ENCODE measurements at places on chromosomes 2 and 18. TPM values are rescaled to one million over a fixed set of nuclear protein-coding genes. Genes with fewer than 3 reads are reported as not detected.

DNA sequence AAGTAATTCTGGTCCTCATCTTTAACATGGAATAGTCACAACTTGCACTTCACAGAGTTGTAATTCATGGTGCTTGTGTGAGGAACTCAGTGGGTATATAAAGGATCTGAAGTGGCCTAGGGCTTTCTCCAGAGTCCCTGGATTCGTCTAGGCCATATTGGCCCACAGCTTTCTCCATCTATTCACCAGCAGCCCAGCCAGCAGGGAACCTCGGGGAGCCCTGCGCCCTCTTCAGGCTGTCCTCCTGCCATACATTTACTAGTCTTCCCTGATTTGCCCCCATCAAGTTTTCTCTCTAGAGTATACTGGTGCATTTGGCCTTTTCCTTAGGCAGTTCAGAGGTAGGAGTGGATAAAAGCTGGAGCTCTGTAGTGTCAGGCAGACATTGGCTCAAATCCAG lies 278.3 kb downstream of the MYCN start:
- no peak overlapping the region for H3K27ac ChIP-seq
- no peaks in the 10 kb centered on the region for H3K4me1 ChIP-seq
- H3K36me3 ChIP-seq = no peaks in the 10 kb centered on the region
- no peak overlapping the region for H3K4me3 ChIP-seq
- no peaks in the 10 kb centered on the region for H3K27me3 ChIP-seq

GRCh38 chr2:211864328-211864727 lies 674.3 kb downstream of the ERBB4 start:
- DNase-seq = no peak
- no peak overlapping the region for H3K27ac ChIP-seq
- H3K4me1 ChIP-seq = no peaks in the 10 kb centered on the region
- no peaks in the 10 kb centered on the region for H3K36me3 ChIP-seq
- no peak overlapping the region for H3K4me3 ChIP-seq

- no peak overlapping the region for H3K27ac ChIP-seq
- H3K4me3 ChIP-seq = no peak overlapping the region
Observed at GRCh38 chr2:16181062-16181740, 240.9 kb downstream of the MYCN start.

- H3K27ac ChIP-seq = no peak overlapping the region
- no peak overlapping the region for H3K4me3 ChIP-seq
- H3K36me3 ChIP-seq = no peaks in the 10 kb centered on the region
- no peaks in the 10 kb centered on the region for H3K4me1 ChIP-seq
Observed at GRCh38 chr2:103484906-103485305, 723.1 kb downstream of the TMEM182 start.

DNA sequence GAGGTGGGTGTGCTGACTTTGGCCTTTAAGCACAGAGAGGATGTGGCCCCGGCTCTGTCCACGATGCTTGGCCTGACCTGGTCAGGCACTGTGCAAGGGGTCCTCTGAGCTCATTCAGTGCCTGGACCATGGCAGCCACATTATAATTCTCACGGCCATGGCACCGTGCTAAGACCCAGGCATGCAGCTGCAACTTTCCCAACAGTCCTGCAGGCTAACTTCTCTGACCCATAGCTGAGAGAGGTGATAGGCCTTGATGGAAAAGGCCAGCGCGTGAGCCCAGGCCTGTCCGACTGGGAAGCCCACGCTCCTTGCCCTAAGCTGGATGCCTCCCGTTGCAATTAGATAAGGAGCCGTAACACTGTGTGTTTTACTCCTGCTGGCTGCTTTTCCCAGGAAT lies 99.9 kb downstream of the TFCP2L1 start:
- no peaks in the 10 kb centered on the region for H3K36me3 ChIP-seq
- no peak for DNase-seq
- H3K27ac ChIP-seq = no peak overlapping the region
- H3K4me1 ChIP-seq = peaks cover 6% of the 10 kb centered on the region
- H3K4me3 ChIP-seq = no peak overlapping the region

- peaks cover 34% of the 10 kb centered on the region for H3K4me1 ChIP-seq
- H3K36me3 ChIP-seq = no peaks in the 10 kb centered on the region
- H3K27me3 ChIP-seq = no peaks in the 10 kb centered on the region
- H3K4me3 ChIP-seq = no peak overlapping the region
- DNase-seq = no peak
Observed at GRCh38 chr18:58105206-58105887, 61.3 kb downstream of the NEDD4L start.

GRCh38 chr2:239310401-239311061 lies 90.3 kb downstream of the HDAC4 start:
- no peaks in the 10 kb centered on the region for H3K27me3 ChIP-seq
- no peak overlapping the region for H3K4me3 ChIP-seq
- no peak overlapping the region for H3K27ac ChIP-seq
- peaks cover 37% of the 10 kb centered on the region for H3K4me1 ChIP-seq

SERPINB12 gene
- not detected for total RNA-seq

SLC5A7 gene
- not detected for total RNA-seq

Data from thyroid gland (tissue), 4 donors.